ENCODE measurements at places on chromosomes 16 and 17. TPM values are rescaled to one million over a fixed set of nuclear protein-coding genes. Genes with fewer than 3 reads are reported as not detected.

- DNase-seq: peak; percentile 26
Measured at GRCh38 chr16:71645450-71645849, 19.5 kb downstream of the MARVELD3 start.

GRCh38 chr17:63275971-63276745 lies 169.9 kb downstream of the CYB561 start:
- DNase-seq: peak; percentile 16

- DNase-seq: peak; percentile 47
Measured at GRCh38 chr17:33779234-33779591, 475.9 kb upstream of the CCL2 start.

GRCh38 chr17:80727409-80727755 lies 182.7 kb downstream of the RPTOR start:
- no peak for DNase-seq

- DNase-seq: no peak
Measured at GRCh38 chr16:84459941-84460405, 44.5 kb downstream of the MEAK7 start.

The ASB16 gene
- not detected for total RNA-seq

DNA sequence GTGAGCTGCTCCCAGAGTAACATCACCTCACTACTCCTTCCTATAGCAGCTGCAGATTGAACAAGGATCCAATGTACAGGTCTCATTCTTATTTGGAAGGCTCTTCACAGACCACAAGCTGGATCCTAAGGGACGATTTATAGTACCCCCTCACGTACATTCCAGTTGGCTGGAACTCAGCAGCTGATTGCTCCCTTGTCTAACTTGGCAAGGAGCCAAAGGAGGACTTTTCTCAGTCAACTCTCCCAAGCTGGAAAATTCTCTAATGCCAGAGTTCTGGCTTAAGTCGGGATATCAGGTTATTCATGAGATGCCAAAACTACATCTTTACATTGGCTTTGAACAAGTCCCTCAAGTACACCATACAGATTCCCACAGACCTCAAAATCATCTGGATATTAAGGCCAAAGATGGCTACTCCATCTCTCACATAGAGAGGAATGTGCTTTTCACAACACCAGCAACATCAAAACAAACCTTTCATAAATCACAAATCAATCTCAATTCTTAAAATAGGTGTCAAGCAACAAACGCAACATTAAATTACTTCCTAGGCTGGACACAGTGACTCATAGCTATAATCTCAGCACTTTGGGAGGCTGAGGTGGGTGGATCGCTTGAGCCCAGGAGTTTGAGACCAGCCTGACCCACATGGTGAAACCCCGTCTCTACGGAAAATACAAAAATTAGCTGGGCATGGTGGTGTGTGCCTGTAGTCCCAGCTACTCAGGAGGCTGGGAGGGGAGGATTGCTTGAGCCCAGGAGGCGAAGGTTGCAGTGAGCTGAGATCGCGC lies 39.3 kb downstream of the SMG6 start:
- no peak for DNase-seq

- peak; percentile 73 for DNase-seq
Measured at GRCh38 chr16:4371357-4372000, at the start of gene VASN. Gene VASN (plus strand): TSS chr16:4371848. CDS start chr16:4380878, 9,030 bp downstream.

The LRRC46 gene
- not detected for total RNA-seq

The AFMID gene
- 9.7 TPM for total RNA-seq

DNA sequence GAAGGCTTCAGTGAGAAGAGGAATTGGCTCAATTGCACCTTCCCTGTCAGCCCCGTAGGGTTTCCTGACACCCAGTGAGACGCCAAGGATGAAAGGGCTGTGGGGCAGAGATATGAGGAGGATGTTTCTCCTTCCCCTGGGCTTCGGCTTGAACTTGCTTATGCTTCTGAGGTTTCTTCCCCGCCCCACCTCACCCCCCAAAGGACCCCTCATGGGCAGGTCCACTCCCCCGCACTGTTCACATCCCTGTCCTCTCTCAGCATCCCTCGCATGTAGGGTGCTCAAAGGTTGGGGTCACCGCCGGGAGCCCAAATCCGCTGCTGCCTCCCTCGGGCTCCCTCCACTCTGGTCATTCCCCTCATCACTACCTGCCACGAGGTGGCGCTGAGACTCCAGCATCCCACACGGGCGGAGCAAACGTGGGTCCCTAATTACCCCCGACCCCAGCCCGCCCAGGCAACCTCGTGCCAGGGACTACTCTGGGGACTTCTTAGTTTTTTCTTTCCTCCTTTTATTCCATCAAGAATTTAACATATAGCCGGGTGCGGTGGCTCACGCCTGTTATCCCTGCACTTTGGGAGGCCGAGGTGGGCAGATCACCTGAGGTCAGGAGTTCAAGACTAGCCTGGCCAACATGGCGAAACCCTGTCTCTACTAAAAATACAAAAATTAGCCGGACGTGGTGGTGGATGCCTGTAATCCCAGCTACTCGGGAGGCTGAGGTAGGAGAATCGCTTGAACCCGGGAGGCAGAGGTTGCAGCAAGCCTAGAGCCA lies 3.3 kb upstream of the TRARG1 start:
- peak; percentile 32 for DNase-seq

Measured in M059J (cell line).